ENCODE measurements at places on chromosomes 2 and 18. TPM values are rescaled to one million over a fixed set of nuclear protein-coding genes. Genes with fewer than 3 reads are reported as not detected.
A peak's percentile ranks its signal among the peaks of the same experiment; 100 is the strongest.

TAF4B gene
- total RNA-seq = 6.4 TPM

CDCA7 gene
- total RNA-seq = 0.41 TPM

GRCh38 chr2:165870346-165870745 is 76.3 kb upstream of the GALNT3 start:
- DNase-seq = no peak

- DNase-seq = no peak
Measured at GRCh38 chr2:85611217-85611704, 605 bp downstream of the C2orf68 start.

- DNase-seq = peak; percentile 71
Measured at GRCh38 chr2:12684471-12684936, 32.2 kb upstream of the TRIB2 start.

Measured in sigmoid colon (tissue), 7 donors.